Transverse colon (tissue), 4 donors: ENCODE measurements at places on chromosomes 7 and 10. TPM values are rescaled to one million over a fixed set of nuclear protein-coding genes. Genes with fewer than 3 reads are reported as not detected.

Gene SEC24C
- 46.7 TPM for total RNA-seq

Gene ZMYND11
- 69.1 TPM for total RNA-seq

Gene C10orf105
- not detected for total RNA-seq

Gene COL26A1
- total RNA-seq = not detected

Gene NCF1
- 5.2 TPM for total RNA-seq

Gene TRIM50
- total RNA-seq = not detected

Gene OR2A42
- not detected for total RNA-seq

Gene EPDR1
- 47.0 TPM for total RNA-seq

DNA sequence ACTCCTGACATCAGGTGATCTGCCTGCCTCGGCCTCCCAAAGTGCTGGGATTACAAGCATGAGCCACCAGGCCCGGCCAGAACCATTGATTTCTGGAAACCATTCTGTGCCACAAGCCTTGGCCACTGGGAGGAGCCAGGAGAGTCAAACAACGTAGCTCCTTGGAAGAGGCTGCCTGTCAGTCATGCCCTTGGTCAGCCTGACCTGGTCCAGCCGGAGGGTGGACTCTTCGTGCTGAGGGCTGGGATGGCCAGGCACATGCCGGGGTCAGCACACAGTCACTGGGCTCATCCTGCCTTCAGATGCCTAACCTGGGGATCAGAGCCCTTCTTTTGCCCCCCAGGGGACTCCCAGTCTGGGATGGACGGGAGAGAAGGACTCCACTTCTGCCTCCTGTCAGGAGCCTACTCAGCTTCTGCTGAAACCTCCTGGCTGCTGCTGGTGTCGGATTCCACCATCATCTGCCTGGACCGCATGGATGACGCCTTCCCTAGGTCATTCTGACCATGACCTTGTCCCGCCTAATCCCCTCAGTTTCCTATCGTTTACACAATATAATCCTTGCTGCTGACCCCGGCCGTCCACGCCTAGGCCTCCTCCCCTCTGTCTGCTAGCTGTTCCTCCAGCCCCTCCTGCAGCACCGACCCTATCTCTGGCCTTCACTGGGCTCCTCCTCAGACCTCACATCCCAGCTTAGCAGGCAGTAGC lies 30.4 kb downstream of the TMEM270 start:
- H3K4me1 ChIP-seq = peaks cover 21% of the 10 kb centered on the region
- no peaks in the 10 kb centered on the region for H3K27me3 ChIP-seq
- H3K27ac ChIP-seq = peak overlapping the region; percentile 44
- no peaks in the 10 kb centered on the region for H3K36me3 ChIP-seq
- no peak overlapping the region for H3K4me3 ChIP-seq
- DNase-seq = no peak

DNA sequence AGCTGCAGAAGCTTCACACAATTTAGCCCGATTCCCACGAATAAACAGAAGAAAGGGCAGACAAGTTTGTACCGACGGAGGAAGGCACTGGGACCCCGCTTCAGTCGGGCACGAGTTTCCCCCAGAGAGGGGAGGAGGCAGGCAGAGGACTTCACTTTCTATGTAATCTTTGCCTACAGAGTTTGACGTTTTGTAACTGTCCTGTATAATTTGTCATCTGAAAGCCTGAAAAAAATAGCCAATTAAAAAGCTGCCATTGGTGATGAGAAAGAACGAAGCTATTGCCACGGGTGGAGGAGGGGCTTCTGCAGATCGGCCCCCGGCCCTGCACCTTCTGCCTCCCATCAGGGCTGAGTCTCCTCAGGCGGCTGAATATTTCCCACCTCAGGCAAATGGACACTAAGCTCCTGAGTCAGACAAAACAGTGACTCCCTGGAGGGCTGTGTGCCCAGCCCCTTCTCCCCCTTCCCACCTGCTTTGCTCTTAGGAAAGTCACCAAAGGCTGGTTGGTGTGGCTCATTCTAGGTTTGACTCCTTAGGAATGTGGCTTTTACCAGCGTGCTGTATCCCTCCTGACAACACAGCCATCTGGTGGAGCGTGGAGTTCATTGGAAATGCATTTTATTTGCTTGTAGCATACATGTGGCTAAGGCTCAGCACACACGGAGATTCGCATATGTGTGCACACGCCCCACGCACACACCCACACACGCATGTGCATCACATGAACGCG lies 117.4 kb downstream of the VIPR2 start:
- DNase-seq = peak; percentile 5
- H3K27ac ChIP-seq = no peak overlapping the region
- peaks cover 16% of the 10 kb centered on the region for H3K27me3 ChIP-seq
- H3K4me3 ChIP-seq = no peak overlapping the region
- no peaks in the 10 kb centered on the region for H3K36me3 ChIP-seq

GRCh38 chr10:30990351-30990750 lies 41.3 kb downstream of the ZNF438 start:
- H3K27ac ChIP-seq = no peak overlapping the region
- no peaks in the 10 kb centered on the region for H3K36me3 ChIP-seq
- peaks cover 3% of the 10 kb centered on the region for H3K4me1 ChIP-seq
- H3K4me3 ChIP-seq = no peak overlapping the region
- H3K27me3 ChIP-seq = no peaks in the 10 kb centered on the region

GRCh38 chr7:71457846-71458590 lies 326.1 kb downstream of the GALNT17 start:
- no peak for DNase-seq
- H3K4me1 ChIP-seq = no peaks in the 10 kb centered on the region
- H3K36me3 ChIP-seq = no peaks in the 10 kb centered on the region
- no peak overlapping the region for H3K4me3 ChIP-seq
- H3K27ac ChIP-seq = no peak overlapping the region
- H3K27me3 ChIP-seq = no peaks in the 10 kb centered on the region

DNA sequence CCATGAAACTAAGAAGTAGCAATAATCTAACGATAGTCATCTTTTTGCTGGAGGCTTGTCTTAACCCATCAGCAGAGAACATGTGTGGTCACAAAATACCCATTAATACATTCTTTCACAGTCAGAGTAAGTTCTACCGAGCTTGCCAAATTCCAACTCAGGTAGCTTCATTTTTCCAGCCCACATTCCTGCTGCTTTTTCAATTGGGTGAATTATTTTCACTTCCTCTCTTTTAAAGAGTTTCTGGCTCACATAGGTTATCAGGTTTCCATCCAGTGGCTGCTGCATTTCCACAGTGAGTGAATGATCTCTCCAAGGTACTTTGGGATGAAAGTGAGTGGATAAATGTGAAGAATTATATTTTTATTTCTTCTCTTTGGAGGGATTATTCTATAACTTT lies 233.1 kb downstream of the SEMA3E start:
- H3K27me3 ChIP-seq = no peaks in the 10 kb centered on the region
- H3K27ac ChIP-seq = no peak overlapping the region
- no peaks in the 10 kb centered on the region for H3K36me3 ChIP-seq
- H3K4me3 ChIP-seq = no peak overlapping the region

DNA sequence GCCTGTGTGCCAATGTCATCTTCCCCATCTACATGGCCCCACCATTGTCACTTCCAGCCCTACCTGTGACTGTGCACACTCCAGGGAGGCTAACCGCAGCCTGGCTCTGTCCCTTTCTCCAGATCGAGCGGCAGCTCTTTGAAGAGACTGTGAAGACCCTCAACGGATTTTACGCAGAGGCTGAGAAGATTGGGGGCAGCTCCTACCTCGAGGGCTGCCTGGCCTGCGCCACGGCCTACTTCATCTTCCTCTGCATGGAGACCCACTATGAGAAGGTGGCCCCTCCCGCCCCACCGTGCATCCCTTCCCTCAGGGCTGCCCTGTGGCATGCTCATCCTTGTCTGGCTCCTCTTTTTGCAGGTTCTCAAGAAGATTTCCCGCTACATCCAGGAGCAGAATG lies 14.2 kb downstream of the GOLGA7B start:
- H3K27me3 ChIP-seq = no peaks in the 10 kb centered on the region
- peaks cover under 1% of the 10 kb centered on the region for H3K4me1 ChIP-seq

- peaks cover 19% of the 10 kb centered on the region for H3K27me3 ChIP-seq
- no peak overlapping the region for H3K4me3 ChIP-seq
- H3K4me1 ChIP-seq = no peaks in the 10 kb centered on the region
- DNase-seq = no peak
These were observed 2.7 kb upstream of the IQUB start for GRCh38 chr7:123537026-123537642.

DNA sequence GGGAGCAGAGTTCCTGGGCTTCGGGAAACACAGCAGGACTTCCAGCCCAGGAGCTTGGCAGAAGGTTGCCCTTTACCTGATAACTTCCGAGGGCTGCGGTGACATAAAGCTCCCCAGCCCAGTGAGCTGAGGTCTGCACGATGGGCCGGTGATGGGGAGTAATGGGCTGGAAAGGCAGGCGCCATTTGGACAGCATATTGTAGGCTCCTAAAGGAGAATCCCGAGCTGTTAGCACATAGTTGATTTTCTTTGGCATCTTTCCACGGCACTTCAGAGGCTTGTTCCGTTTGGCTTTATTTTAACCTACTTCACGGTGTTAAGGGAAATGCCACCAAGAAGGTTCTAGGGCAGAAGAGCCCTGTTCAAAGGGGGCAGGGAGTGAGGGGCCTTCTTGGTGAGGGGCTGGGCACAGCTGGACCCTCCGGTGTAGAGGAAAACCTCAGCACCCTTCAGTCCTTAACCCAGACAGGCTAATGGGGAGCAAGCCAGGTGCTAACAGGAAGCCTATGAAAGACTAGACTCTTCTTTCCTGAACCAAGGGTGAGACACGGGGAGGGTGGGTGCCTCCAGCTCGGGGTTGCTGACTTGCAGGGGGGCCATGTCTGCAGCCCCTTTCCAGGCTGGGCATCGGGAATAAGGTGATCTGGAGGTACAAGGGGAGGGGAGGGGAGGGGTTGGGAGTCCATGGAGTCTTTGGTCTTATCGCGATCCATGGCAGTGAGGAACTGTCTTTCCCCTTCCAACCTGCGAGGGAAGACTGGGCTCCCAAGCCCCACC lies 347.7 kb downstream of the GLRX3 start:
- H3K27me3 ChIP-seq = no peaks in the 10 kb centered on the region
- H3K4me3 ChIP-seq = no peak overlapping the region
- no peaks in the 10 kb centered on the region for H3K36me3 ChIP-seq
- H3K4me1 ChIP-seq = no peaks in the 10 kb centered on the region
- H3K27ac ChIP-seq = no peak overlapping the region

DNA sequence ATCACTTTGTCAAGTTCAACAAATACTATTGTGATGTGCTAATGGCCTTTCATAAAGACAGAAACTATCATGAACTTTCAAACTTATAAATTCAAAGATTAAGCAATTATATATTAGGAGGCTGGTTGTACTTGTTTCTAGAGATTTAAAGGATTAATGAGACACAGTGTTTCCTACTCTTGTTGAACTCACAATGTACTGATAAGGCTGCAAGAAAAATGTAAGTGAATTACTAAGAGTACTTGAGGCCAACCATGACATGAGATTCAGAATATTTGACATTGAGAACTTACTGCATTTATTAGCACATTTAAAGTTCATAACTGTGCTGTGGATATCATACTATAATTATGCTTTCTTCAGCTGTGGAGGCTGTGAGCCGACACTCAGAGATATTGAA lies 1210.5 kb upstream of the SORCS1 start:
- no peak overlapping the region for H3K4me3 ChIP-seq
- H3K36me3 ChIP-seq = no peaks in the 10 kb centered on the region
- no peaks in the 10 kb centered on the region for H3K27me3 ChIP-seq
- H3K27ac ChIP-seq = no peak overlapping the region
- no peaks in the 10 kb centered on the region for H3K4me1 ChIP-seq

GRCh38 chr10:69819716-69820506 lies 18.2 kb downstream of the COL13A1 start:
- H3K4me1 ChIP-seq = no peaks in the 10 kb centered on the region
- no peak for DNase-seq
- no peak overlapping the region for H3K4me3 ChIP-seq
- H3K36me3 ChIP-seq = no peaks in the 10 kb centered on the region
- no peaks in the 10 kb centered on the region for H3K27me3 ChIP-seq

- peak; percentile 29 for DNase-seq
- no peaks in the 10 kb centered on the region for H3K36me3 ChIP-seq
- H3K4me3 ChIP-seq = peak overlapping the region; percentile 32
- peaks cover 100% of the 10 kb centered on the region for H3K27me3 ChIP-seq
- H3K27ac ChIP-seq = no peak overlapping the region
These were observed 1.9 kb upstream of the CYP26A1 start for GRCh38 chr10:93071674-93072224.

DNA sequence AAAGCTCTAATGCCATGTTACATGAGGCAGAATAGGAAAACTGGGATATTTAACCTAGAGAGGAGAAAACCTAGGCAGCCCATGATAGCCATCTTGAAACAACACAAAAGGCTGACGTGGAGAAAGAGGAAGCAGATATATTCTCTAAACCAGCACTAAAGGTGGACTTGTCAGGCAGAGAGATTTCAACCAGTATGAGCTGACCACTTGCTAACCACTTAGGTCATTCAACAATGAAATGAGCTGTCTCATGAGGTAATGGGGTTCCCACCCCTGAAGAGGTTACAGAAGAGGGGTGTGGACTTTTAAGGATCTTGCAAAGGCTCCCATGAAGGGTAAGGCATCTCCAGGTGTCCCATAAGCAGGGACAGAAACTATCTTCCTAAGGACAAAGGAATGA lies 26.8 kb upstream of the EGR2 start:
- H3K36me3 ChIP-seq = no peaks in the 10 kb centered on the region
- no peak overlapping the region for H3K4me3 ChIP-seq

GRCh38 chr7:108613147-108613948 lies 43.7 kb downstream of the DNAJB9 start:
- H3K4me3 ChIP-seq = no peak overlapping the region
- H3K36me3 ChIP-seq = no peaks in the 10 kb centered on the region
- no peak for DNase-seq

DNA sequence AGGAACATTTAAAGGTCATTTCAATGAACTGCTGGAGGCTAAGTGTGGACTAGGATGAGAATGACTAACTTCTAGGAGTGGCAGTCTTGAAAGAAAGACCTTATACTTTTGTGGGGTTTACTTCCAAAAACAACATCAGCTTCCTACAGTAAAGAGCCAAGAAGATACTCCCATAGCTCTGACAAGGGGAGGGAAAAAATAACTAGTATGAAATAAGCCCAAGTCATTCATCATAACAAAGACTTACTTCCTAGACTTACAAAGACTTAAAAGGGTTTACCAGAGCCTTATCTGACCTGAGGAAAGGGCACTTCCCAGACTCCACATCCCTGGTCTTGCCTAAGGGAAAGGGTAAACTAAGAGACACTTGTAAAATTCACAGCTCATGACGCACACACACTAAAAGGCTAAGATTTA lies 31.7 kb downstream of the ARHGAP12 start:
- H3K4me1 ChIP-seq = peaks cover 24% of the 10 kb centered on the region
- DNase-seq = no peak
- H3K27me3 ChIP-seq = no peaks in the 10 kb centered on the region
- no peaks in the 10 kb centered on the region for H3K36me3 ChIP-seq

- peaks cover 7% of the 10 kb centered on the region for H3K4me1 ChIP-seq
- DNase-seq = no peak
- no peak overlapping the region for H3K4me3 ChIP-seq
- peak overlapping the region; percentile 48 for H3K27ac ChIP-seq
- no peaks in the 10 kb centered on the region for H3K27me3 ChIP-seq
These were observed 14.4 kb upstream of the RBM20 start for GRCh38 chr10:110629680-110630191.

- no peaks in the 10 kb centered on the region for H3K36me3 ChIP-seq
- H3K4me3 ChIP-seq = no peak overlapping the region
- no peak overlapping the region for H3K27ac ChIP-seq
- DNase-seq = peak; percentile 18
These were observed 161.6 kb downstream of the BAMBI start for GRCh38 chr10:28838908-28839307.
